Astrocyte (in vitro differentiated cells and primary cell): ENCODE measurements at places on chromosomes 6 and 20.

GRCh38 chr6:13558718-13559117, 15.7 kb upstream of the SIRT5 start:
- no peak for DNase-seq

- DNase-seq, result peak; percentile 12
These were observed 118.5 kb downstream of the GFRAL start for GRCh38 chr6:55445648-55446204.

GRCh38 chr6:3265671-3266070, 6.9 kb downstream of the PSMG4 start:
- no peak for DNase-seq

GRCh38 chr6:155173488-155173887, 90.3 kb upstream of the CLDN20 start:
- DNase-seq, result no peak

- DNase-seq, result no peak
These were observed 147.3 kb upstream of the FOXQ1 start for GRCh38 chr6:1164600-1164999.

- DNase-seq, result peak; percentile 91
These were observed 135.1 kb downstream of the TMEM242 start for GRCh38 chr6:157188213-157188612.

GRCh38 chr6:36639171-36639808, 39.2 kb upstream of the CDKN1A start:
- DNase-seq, result no peak

GRCh38 chr20:57491373-57491772, 33.6 kb downstream of the CTCFL start:
- no peak for DNase-seq

DNA sequence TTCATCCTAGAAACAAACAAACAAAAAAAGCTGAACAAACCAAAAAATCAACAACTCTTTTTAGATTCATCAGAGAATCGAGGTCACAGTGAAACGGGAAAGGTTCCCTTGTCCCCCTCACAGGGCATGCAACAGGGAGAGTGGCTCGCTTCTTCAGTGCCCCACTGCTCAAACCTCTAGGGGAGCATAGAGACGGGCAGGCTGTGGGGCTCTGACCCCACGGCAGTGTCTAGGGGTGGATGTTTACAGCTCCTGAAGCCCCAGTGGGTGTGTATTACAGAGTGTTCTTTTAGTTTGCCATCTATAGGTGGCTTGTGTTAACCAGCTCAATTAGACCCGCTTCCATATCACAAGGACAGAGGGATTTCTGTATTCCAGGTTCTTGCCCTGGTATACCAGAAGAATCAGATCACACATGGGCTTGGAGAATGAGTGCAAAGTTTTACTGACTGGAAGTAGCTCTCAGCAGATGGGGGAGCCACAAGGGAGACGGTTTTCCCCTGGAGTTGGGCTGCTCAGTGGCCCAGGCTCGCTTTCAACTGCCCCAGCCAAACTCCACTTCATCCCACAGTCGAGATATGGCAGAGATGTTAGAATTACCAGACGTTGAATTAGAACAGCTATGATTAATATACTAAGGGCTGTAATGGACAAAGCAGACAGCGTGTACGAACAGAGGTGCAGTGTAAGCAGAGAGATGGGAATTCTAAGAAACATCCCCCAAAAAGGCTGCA, 192.6 kb upstream of the CST7 start:
- no peak for DNase-seq

DNA sequence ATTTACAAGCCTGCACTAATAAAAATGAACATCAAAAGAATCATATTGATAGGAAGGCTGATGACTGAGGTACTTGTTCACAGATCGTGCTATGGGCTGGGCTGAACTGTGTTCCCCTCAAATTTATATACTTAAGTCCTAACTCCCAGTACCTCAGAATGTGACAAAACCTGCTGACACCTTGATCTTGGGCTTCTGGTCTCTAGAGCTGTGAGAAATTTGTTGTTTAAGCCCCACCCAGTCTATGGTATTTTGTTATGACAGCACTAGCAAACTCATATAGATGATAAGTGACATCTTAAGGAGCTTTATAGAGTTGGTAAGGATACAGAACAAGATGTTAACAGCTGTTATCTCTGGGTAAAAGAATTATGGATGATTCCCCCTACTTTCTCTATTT, 13.8 kb downstream of the UBE2V1 start:
- DNase-seq, result no peak

DNA sequence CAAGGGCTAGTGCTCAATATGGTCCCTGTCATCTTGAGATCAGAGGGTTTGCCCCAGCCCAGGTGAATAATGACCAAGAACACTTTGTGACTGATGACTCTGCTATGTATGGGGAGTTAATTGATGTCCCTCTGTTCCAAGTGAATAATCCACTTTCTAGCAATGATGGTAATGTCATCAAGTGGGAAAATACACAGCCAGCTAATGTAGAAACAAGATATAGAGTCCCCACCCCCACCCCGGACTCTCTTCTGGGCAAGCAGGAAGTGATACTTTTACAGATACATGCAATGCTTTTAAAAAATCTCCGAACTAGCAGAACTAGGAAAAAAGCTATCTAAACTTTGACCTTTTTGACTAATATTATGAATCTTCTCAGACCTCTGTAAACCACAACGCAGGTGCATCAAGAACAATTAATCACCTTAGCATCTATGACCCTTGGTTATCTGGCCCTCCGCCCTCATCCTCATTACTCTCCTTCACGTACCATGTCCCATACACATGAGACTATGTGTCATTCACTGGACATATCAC, 30.5 kb downstream of the CNR1 start:
- no peak for DNase-seq

DNA sequence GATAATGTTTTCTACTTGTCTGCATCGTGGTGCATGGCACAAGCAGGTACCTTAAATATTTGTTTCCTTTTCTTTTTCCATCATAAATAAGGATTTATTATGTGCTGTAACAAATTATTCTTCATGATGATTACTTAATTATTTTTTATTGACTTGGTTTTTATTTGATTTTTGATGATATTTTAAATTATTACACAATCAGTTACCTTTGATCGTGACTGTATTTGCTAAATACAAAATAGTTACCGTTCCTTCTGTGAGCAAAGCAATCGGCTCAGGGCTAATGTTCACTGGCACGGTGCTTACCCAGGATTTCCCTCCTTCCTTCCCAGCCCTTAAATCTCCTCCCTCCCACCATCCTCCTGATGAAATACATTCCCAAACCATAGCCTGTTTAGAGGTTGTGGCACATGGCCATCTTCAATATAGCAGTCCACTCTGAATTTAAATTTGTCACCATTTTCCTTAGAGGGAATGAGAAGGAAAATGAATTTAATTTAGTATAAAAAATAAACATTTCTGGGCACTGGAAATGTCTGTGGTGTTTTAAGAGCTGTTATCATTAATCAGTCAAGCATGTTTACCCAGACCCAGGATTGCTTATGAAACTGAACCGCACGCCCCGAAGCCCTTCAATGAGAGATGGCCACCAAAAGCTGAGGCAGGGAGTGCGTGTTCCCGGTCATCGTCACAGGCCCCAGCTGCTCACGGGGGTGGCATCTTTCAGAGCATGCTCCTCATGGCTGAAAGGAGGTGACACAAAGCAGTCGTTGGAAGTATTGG, 23.0 kb upstream of the EXOC2 start:
- no peak for DNase-seq

DNA sequence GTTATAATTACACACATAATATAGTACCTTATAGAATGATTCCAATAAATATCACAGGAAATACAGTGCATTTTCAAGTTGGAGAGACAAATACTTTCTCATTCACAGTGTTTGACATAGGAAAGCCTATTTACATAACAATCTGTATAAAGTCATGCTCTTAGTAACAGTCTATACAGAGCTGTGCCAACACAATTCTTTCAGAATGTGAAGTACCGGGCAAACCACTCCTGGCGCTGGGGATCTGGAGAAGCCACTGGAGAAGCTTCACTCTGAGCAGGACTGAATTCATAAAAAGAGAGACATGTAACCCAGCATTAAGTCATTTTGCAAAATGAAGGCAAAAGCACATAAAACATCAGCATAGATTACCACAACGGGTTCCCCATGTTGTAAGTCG, 24.9 kb upstream of the MCM9 start:
- DNase-seq, result no peak

DNA sequence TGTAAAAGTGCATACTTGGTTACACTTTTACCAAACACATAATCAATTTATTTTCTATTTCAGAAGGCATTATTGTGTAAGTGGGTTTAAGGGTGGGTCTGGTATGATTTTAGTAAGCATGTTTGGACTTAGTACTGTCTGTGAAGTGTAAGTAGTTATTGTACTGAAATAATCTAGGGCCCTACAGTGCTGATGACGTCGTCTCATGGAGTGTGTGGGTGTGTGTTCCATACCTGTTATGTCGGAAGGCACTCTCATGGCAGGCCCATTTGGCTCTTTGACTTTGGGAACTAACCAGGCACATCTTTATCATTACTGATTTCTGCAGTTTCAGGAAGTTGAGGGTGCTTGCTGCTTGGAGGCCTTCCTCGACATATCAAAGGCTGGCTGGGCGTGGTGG, 155.1 kb downstream of the SASH1 start:
- peak; percentile 11 for DNase-seq
